ENCODE measurements at places on chromosomes 13 and 19.
A peak's percentile ranks its signal among the peaks of the same experiment; 100 is the strongest.

DNA sequence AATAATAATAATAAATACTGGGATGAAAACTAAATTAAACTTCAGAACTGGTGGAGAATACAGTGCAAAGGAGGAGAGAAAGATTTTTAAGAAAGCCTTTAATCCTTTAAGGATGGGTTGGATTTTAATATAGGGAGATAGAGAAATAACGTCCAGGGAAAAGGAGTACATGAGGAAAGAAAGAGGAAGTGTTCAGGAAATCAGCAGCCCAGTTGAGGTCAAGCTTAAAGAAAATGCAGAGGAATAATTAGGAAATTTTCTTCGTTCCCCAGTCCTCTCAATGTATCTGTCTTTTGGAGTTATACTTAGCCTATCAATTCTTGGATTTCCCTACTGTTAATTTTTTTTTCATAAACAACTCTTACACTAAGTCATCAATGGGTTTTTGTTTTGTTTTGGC is 47.7 kb downstream of the INTS6 start:
- DNase-seq: no peak

DNA sequence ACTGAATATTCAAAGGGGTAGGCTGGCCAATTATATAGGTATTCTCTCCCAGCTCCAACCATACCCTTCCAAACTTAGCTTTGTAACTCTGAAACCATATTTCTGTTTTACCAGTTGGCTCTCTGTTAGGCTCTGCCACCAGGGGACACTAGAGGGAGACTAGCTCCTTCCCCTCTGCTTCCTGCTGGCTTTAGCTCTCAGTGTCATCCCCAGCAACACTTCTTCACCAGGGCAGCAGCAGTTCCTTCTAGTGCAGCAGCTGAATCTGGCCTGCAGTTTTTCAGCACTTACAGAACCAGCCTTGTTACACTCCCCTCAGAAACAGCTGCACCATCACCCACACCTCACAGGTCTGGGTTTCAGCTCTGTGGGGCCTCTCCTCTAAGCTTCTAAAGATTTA is 51.0 kb upstream of the DOCK9 start:
- DNase-seq: peak; percentile 58

GRCh38 chr13:50664951-50665350 is 178.5 kb downstream of the DLEU7 start:
- DNase-seq: no peak

DNA sequence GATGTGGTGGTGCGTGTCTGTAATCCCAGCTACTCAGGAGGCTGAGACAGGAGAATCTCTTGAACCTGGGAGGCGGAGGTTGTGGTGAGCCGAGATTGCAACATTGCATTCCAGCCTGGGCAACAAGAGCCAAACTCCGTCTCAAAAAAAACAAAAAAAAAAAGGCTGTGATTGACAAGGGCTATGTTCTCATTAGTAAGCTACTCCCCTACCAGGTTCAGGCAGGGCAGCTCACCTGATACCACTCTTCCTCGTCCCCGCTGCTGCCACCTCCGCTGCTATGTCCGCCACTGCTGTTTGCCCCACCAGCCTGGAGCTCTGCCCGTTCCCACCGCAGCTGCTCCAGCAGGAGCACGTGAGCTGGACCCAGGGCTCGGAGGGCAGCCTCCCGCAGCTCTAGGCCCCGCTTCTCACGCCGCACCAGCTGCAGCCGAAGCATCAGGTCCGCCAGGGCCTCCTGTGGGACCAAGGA is 9.4 kb downstream of the USHBP1 start:
- no peak for DNase-seq

Measured in NAMALWA (cell line).